ENCODE measurements at places on chromosomes 5 and 9.

- DNase-seq = no peak
Observed at GRCh38 chr9:79880626-79881025, 308.9 kb downstream of the TLE4 start.

DNA sequence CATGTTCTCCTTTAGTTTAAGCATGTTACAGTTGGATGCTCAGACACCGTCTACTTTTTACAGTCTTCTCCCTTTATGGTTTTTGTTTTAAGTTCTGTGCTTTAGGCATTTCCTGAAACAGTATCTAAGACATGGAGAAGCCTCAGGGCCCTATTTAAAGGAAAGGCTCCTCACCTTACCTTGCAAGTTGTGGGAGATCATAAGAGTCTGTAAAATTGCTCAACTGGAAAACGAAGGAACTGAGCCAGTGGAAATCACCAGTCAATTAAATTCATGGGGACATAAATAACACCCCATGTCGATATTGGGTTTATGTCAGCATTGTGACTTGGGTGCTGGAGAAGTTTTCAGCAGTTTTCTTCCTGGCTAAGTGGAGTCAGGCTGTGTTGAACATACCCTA, 239.2 kb downstream of the KIF4B start:
- no peak for DNase-seq

DNA sequence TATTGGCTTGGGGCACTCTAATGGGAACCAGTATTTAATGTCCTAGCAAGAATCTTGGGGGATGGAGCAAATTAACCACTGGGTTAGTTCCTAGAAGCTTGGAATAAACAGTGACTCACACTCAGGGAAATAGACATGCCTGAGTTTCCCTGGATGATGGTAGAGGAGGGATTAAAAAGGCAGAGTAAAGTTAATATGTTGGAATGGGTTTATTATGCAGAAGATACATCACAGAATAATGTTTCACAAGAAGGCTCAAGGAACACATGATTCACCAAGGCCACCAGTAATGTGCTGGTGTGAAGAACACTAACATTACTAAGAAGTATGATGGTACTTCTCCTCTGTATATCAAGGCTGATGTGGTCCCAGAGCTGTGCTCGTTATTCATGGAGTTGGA, 752.9 kb upstream of the SEMA6A start:
- DNase-seq = no peak

- no peak for DNase-seq
Observed at GRCh38 chr9:89435071-89435823, 62.7 kb downstream of the SEMA4D start.

DNA sequence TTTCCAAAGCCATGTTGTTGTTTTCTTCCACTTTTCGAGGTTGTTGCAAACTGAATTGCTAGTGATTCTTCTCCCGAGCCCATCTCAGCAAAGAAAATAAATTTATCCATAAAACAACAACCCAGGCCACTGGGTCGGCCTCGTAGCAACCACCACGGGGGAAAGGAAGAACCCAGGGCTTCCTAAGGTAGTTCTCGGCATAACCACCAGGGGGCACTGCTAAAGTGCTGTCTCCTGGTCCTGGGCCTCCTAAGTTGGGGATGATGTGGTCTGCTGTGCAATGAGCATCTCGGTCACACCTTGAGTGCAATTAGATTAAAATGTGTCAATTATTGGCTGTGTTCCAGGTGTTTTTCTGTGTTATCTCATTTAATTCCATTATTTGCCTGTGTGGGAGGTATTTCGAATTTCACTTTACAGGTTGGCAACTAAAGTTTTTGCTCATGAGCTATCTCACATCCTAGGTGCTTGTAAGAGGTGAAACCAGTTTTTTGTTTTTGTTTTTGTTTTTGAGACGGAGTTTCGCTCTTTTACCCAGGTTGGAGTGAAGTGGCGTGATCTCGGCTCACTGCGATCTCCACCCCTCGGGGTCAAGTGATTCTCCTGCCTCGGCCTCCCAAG, 102.8 kb upstream of the DAP start:
- peak; percentile 62 for DNase-seq

DNA sequence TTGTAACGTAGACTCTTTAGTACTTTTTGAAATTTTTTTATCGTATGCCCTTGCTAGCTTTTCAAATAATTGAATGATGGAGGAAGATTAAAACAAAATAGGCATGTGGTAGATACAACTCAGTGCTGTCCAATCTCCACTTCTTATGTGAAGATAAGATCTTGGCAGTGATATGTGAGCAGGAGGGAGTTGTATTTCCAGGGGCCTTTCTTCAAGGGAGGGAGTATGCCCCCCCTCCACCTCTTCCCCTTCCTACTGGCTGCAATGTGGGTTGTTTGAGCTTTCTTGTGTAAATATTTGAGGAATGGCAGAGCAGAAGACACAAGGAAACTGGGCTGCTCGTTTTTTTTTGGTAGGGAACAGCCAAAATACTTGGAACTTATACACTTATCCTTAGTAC, 374.9 kb downstream of the PSAT1 start:
- no peak for DNase-seq

DNA sequence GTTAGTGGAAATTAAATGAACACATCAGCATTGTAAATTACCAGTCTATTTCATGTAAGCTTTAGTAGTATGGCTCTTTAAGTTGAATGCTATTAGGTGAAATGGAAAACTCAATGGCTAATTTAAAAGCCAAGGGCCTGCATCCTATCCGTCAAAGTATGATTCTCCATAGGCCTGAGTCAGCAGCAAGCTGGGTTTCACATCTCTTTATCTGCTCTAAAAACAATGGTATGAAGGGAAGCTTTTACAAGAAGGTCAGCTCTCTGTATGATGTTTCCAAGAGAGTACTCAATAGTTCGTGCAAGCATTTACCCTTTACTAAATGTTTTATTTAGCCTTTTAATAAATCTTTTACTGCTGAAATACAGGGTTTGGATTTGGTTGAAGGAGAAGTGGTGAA, 62.8 kb downstream of the MAP1B start:
- DNase-seq = no peak

DNA sequence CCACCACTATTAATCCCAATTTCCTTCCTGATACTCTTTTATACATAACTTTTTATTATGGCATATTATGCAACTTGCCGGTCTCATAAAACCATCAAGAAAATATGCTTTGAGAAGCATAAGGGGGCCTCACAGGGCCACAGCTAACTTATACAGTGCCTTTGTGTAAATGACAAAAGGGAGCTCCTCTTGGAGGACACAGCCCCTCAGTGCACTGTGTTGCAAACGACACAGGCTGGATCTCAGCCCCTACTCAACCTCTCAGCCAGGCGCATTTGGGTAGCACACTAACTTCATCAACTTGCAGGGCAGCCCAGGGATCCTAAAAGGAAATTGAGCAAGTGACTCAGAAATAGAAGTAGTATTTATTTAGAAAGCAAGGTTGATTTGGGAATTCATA, 35.4 kb downstream of the RIGI start:
- no peak for DNase-seq

DNA sequence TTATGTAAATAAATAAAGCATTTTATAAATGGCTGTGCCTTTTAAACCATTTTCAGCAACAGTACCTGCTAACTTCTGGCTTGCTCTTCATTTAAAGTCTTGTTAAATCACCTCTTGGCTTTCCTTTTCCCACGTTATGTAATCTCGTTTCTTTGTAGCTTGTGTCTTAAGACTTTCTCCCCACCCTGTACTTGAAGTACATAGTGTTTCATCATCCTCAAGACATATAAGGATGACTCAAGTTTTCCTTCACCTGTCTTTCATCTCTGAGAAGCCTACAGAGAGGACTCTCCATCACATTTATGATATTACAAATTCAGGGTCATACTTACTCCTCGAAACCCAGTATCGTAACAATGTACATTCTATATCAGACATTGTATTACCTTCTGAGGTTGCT, 33.9 kb downstream of the PRELID2 start:
- DNase-seq = no peak

GRCh38 chr5:100697970-100698369, 162.8 kb downstream of the FAM174A start:
- DNase-seq = no peak

DNA sequence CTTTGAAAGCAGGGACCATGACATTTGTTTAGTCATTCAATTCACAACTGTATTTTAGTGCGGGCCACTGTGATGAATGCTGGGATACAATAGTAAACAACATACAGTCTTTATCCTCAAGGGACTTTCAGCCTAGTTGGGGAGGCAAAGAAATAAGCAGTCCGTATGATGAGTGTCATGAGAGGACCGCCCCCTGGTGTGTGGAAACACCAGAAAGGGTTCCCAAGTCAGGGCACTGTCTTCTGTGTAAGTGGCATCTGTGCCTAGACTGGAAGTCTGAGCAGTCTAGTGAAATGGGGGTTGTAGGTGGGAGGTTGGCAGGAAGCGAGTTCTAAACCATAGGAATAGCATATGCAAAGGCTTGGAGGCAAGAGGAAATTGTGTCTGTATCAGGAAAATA, 6.8 kb downstream of the C9orf43 start:
- DNase-seq = no peak

- DNase-seq = peak; percentile 96
Observed at GRCh38 chr9:129334105-129334935, 156.3 kb upstream of the IER5L start.

GRCh38 chr9:76445976-76446375, 13.0 kb upstream of the GCNT1 start:
- DNase-seq = no peak

DNA sequence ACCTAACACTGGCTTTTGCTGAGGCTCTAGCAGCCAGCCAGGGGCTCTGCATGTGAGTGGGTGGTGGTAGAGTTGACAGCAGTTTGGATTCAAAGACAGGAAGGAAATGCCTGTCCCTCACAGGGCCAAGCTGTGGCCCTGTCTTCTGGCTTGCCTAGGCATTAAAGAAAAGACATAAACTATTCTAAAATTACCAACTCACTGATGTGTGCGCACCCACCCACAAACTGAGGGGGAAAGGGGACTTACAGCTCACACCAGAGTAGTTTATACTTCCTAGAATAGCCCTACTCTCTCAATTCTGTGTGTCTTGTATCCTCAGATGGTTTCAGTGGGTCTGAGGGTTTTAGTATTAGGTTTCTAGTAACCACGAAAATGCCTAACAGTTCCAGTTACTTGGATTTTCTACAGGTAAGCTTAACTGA, 18.3 kb upstream of the IL13 start:
- no peak for DNase-seq

DNA sequence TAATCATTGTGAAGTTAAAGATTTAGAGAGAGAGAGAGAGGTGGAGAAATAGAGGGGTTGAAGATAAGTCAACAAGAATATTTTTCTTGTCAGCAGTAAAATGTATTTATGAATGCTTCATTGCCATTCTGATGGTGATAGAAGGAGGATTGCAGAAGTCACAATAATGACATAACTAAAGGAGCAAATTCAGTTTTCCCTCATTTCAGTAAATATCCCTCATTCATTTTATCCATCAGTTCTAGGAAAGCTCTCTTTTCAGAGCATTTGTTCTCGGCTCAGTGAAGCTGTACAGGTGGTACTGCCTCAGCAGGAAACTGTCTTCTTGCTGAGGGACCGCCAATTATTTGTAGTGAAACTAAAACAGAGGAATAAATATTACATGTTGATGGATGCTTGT, 681.4 kb downstream of the CETN3 start:
- DNase-seq = no peak

- no peak for DNase-seq
Observed at GRCh38 chr5:138890644-138891043, 15.5 kb upstream of the LRRTM2 start.

DNA sequence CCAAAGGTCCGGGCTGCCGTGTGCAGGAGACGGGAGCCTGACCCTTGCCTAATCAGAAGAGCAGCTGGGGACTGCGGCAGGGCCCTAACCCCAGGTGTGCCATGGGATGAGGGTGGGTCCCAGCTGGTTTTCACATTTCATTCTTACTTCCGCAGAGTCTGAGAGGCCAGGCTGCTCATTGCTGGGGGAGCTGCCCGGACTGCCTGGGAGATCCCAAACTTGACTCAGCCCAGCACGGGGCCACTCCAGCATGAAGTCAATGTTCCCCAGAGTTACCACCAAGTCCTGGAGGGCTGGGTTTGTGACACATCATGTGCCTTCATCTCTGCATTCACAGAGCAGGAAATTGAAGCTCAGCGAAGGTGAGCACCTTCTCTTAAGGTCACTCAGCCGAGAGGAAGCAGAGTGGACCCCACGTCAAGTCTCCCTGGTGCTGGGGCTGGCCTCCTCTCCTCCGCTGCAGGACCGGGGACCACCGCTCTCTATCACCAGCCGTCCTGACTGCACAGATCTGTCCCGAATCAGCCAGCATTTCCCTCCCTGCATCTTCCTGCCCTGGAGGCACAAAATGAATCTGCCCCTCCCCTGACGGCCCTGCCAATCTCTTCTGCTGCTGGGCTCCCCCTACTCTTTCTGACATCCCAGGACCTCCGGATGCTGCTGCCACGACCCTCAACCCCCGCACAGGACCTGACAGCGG, 54.6 kb upstream of the PHYKPL start:
- no peak for DNase-seq

All from EL (cell line).